ENCODE measurements at places on chromosomes 11 and 22.

DNA sequence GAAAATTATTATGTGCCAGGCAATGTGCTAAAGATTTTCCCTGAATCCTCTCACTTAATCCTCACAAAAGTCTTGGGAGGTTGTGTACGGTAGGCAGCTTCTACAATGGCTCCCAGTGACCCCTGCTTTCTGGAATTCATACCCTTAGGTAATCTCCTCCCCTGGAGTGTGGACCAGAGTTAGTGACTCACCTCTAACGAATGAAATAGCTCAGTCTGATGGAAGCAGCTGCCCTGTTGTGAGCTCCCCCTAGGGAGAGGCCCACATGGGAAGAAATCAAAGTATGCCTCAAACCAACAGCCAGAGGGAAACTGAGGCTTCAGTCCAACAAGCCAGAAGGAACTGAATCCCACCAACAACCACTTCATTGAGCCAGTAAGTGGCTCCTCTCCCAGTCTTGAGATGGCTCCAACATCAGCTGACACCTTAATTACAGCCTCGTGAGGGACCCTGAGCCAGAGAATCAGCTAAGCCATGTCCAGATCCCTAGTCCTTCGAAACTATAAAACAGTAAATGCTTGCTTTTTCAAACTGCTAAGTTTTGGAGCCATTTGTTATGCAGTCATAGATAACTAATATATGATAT is 98.9 kb upstream of the ISX start:
- peak; percentile 10 for DNase-seq

DNA sequence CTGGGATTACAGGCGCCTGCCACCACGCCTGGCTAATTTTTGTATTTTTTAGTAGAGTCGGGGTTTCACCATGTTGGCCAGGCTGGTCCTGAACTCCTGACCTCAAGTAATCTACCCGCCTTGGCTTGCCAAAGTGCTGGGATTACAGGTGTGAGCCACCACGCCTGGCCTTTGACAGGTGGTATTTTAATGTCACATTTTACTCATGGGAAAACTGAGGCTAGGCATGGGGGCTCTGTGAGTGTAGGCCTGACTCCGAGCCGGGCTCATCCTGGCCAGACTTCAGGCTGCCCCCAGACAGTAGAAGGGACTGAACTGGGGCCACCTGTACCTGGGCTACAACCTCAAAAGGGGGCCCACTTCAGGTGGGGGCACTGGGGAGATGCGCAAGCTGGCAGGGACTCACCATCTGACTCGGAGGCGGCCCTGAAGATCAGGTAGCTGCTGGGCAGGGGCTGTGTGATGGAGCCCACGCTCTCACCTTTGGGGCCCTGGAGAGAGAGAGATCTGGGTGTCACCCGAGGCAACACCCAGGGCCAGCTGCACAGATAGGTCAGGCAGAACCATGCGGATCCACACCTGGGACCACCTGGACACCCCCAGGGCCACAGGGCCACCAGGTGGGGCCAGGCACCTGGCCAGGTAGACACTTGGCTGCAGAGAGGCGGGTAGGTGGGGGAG is 45.8 kb downstream of the OSBPL5 start:
- no peak for DNase-seq

- no peak for DNase-seq
Measured at GRCh38 chr11:126791991-126792390, 208.6 kb downstream of the KIRREL3 start.

DNA sequence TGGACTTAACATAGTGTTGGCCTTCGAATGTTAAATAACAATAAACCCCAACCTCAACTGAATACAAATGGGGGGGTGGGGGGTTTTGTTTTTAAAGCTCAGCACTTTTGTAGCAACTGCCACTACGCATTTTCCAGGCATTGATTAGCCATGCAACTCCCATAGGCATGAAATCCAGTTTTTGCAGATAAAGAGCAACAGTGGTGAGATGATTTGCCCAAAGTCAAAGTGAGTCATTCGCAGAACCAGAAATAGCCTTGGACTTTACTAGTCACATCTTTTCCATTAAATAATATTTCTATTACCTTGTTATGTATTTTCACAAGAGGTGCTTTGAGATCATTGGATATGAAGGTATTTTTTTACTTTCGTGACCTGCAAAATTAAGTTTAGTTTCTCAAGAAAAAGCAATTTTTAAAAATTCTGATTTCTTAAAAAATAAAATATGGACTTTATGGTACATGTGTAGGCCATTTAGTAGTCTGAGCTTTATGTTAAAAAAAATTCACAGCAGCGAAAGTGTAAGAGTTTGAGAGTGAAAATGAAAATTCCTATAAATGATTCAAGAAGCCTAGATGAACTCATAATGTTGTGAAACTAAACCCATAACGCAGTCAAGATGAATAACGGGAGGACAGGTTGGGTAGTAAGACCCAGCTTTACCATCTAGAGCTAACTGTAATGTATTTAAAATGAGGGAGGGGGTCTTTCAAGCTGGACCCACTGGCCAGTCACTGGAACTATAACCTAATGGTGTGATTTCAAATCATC is 1.9 kb upstream of the PHF21A start:
- DNase-seq, result no peak

GRCh38 chr11:113817162-113817561 is 37.6 kb downstream of the CLDN25 start:
- no peak for DNase-seq

DNA sequence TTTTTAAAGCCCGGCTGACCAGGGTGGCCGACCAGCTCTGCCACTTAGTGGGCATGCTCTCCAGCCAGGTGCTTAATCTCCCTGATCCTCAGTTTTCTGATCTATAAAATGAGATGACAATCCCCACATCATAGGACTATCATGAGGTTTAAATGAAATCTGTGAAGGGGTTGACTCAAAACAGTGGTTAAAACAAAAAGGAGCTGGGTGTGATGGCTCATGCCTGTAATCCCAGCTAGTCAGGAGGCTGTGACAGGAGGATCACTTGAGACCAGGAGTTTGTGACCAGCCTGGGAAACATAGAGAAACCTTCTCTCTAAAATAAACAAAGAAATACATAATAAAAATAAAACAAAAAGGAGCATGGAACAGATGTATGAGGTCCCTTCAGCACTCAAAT is 3.6 kb upstream of the C11orf86 start:
- DNase-seq, result no peak

DNA sequence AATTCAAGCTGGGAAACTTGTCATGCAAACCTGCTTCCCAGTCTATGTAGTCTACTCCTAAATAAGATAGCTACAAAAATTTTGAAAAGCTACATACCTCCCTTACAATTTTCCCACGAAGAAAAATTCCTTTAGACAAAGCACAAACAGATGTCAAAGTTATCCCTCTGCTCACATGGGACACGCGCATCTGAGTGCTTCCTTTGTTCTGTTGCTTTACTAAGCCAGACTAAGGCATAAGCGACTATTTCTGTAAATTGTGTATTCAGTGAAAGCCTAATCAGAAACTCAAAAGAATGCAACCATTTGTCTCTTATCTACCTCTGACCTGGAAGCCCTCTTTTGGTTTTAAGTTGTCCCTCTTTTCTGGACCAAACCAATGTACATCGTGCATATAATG is 583.7 kb upstream of the B3GAT1 start:
- DNase-seq, result no peak

- DNase-seq, result no peak
Measured at GRCh38 chr11:75507571-75507970, 18.2 kb downstream of the GDPD5 start.

- DNase-seq, result no peak
Measured at GRCh38 chr11:10693509-10694081, at the start of gene IRAG1. TSS of gene IRAG1 (minus strand) at chr11:10693755. CDS start at chr11:10693602, 153 bp downstream.

DNA sequence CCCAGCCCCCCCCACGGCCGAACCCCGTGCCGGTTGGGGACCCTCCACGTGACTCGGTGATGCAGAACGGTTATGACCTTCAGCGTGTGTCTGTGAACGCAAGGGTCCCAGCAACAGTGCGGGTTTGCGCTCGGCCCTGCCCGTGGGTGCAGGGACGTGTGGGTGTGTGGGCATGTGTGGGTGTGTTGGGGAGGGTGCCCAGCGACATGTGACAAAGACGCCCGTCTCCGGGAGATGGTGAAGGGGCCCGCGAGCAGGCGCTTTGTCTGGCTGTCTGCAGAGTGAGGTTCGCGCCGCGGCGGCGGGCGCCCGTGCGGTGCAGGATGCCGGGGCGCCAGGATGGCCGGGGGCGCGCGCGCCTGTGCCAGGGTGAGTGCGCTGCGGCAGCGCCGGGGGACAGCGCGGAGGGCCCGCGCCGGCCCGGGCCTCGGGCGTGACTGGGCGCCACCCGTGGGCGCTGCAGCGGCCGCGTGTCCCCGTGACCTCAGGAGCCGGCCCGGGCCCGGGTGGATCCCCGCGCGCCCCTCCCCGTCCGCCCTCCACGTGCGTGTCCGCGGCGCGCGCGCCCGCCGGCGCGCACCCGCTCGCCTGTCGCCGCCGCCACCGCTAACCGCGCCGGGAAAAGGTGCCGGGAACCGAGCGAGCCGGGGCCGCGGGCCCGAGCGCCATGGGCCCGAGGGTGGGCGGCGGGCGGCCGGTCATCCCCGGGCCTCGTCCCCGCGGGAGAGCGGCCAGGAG is at the start of gene LRFN4:
Gene LRFN4, plus strand, starts transcription at position 569 of the 738 bp plus-strand sequence. CDS start 681 bp downstream, outside the sequence.
- no peak for DNase-seq

DNA sequence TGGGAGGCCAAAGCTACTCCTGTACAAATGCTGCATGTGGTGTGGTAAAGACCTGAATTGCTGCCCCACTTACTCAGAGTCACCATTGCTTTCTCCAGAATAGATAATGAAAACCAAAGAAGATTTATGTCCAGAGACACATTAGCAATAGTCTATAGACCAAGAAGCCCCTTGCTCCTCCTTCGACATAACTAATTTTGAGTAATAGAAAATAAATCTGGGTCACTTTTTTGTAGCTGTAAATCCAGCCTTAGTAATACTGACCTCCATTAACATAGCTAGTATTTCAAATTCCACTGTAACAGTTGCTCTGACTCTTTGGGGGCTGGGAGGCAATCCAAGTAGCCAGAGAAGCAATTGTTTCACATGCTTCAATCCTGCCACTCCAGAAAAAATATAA is 145.9 kb downstream of the MAML2 start:
- DNase-seq, result no peak

GRCh38 chr11:73779084-73779902 is 8.4 kb upstream of the MRPL48 start:
- peak; percentile 100 for DNase-seq

DNA sequence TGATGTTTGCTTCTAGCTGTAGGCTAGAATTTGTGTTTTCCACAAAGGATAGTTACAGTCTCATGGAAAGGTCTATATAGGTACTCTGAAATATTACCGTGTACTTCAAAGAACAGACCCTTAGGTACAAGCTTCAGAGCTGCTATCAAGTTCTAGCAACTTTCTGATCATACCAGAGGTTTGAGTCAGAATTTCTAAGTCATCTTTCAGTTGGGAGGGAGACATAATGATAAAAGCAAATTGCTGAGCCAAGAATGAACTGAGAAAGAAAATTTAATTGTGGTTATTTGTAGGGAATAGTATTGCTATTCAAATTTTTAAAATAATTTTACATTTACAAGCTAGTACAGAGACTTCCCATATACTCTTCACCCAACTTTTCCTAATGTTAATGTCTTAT is 19.9 kb upstream of the ME3 start:
- DNase-seq, result no peak

- no peak for DNase-seq
Measured at GRCh38 chr22:43412808-43413795, 1.3 kb downstream of the MPPED1 start.

- DNase-seq, result peak; percentile 61
Measured at GRCh38 chr11:2837096-2837601, 48.4 kb downstream of the CDKN1C start.

- DNase-seq, result peak; percentile 87
Measured at GRCh38 chr11:62171261-62171723, 18.7 kb upstream of the SCGB1D1 start.

GRCh38 chr11:133082841-133083488 is 449.3 kb downstream of the OPCML start:
- DNase-seq, result no peak

GRCh38 chr22:46917771-46918101 is 155.3 kb downstream of the TBC1D22A start:
- no peak for DNase-seq

- DNase-seq, result peak; percentile 1
Measured at GRCh38 chr22:11360632-11361031, 4167.4 kb upstream of the OR11H1 start.

- DNase-seq, result no peak
Measured at GRCh38 chr11:825366-826226, 2.1 kb upstream of the CRACR2B start.

DNA sequence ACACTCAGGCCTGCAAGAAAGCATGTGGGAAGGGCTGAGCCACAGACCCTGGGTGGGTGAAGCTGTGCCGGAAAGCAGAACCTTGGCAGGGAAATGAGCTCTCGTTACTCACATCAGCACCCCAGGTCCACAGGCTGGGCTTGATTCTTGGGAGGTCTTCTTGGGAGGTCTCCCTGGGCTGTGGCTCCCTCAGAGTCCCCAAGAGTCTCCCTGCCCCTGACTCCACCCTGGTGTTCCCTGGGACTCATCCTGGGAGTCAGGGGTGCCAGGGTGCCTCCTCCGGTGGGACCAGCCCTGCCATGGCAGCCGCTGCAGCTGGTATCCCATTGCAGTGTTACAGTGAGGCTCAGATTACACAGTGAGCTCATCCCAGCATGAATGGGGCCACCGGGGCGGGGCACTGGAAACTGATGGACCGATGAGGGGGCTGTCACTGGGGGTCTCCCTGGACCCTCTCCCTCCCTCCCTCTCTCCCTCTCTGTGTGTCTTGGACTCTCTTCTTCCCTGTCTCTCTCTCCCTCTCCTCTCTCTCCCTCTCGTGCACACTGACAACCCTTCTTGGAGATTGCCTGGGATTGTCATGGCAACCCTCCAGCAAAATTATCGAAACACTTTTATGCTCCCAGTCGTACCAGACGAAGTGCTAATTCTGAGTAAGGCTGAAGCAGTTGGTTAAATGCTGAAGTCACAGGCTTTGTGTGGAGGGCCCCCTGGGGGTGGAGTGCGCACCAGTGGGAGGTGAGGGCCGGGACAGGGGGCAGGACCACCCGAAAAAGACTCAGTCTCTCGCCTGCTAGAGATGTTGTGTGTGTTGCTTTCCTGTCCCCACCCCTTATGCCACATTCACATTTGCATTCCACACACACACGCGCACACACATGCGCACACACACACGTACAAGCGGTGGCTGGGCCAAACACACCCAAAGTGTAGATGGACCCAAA is 8.6 kb upstream of the C11orf96 start:
- no peak for DNase-seq

- no peak for DNase-seq
Measured at GRCh38 chr11:65927904-65928397, 8.7 kb downstream of the DRAP1 start.

- no peak for DNase-seq
Measured at GRCh38 chr11:22930816-22931594, 70.7 kb upstream of the CCDC179 start.

DNA sequence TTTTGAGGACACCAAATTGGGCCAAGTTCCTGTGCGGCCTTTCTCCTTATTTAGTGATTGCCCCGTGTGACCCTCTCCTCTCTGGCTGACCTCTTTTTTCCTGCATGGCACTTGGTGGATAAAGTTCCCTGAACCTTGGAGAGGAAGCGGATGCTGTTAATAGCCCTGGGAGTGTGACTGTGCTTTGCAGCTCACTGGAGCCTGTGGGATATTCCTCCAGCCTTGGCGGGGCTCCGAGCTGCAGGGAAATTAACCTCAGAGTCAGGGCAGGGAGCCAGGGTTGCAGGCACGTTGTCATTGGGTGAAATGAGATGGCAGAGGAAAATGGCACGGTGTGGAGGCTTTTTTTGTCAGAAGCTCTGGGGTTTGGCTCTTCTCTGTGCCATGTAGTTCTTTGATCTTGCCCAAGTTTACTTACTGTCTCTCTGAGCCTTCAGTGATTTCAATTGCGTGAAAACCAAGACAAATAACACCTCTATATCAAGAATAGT is 965 bp downstream of the OR9Q1 start:
- DNase-seq, result no peak

All from SW480 (cell line).